Urothelium cell line (cell line): ENCODE measurements at places on chromosomes 1 and 21.
A peak's percentile ranks its signal among the peaks of the same experiment; 100 is the strongest.

DNA sequence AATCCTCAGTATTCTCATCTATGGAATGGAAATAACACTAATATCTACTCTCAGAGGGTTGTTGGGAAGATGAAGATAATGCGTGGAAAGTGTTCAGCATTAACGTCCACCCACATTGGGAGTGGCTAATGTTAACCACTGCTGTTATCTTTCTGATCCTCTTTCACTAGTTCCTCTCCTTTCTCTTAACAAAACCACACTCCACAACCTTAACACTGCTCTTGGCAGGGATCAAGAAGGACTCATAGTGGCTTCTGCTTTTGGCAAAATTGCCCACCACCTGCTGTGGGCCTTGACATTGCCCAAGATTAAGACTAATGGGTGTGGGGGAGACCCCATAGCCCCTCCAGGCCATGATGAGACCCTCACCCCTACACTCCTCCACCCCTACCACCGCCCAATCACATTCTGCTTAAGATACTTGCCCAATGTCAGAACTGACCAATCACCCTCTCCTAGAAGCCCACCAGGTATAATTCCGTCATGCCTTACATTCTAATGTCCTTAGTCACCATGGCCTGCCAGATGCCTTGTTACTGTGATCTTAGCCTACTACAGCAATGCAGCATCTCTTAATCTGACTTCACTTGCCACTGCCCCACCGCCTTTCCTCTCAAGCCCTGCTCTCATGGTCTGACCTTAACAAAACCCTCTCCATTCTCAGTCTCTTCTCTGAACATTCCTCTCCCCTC is 27.1 kb downstream of the DHCR24 start:
- DNase-seq = no peak

GRCh38 chr1:112672842-112673241 is 1.6 kb upstream of the MOV10 start:
- no peak for DNase-seq

GRCh38 chr1:162590101-162590500 is 28.6 kb downstream of the UAP1 start:
- no peak for DNase-seq

DNA sequence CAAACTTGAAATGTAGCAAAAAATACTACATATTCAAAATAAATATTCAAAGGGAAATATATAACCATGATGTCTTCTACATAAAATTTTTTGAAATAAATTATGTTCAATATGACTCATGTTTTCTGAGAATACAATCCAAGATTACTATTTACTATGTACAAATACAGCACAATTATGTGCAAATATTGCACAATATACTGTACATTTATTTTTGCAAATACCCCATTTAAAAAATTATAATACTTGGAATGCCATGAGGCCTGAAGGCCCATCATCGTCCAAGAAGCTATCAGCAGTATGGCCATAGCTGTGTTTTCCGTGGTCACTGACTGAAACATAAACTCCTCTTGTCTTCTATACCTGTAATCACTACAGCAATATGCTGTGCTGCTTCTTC is 12.3 kb downstream of the CCDC181 start:
- no peak for DNase-seq

DNA sequence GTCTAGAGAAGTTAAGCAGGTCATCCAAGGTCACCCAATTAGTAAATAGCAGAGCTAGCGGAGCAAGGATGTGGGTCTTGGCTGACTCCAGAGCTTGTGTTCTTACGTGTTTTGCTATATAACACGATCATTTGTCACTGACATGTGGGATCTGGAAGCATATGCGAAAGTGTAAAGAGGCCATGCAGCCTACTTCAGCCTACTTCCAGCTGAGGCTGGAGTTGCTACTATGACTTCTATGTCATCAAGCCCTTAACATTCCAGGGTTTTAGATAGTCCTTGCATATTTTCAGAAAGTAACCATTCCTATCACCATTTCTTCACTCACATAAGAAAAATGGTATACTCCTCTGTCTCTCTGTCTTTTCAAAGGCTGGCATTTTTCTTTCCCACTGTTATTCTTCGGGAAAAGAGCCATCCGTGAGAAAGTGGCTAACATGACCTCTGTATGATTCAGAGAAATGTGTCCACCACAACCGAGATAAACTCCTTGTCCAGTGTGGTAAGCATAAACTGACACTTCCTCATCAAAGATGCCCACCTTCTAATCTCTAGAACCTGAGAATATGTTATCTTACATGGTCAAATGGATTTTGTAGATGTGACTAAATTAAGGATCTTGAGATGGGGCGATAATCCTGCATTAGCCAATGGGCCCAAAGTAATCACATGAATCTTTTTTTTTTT is 24.0 kb upstream of the ABL2 start:
- no peak for DNase-seq

- DNase-seq = no peak
Measured at GRCh38 chr1:169890761-169891538, 2.7 kb downstream of the SCYL3 start.

GRCh38 chr1:220462752-220463151 is 65.2 kb upstream of the MARK1 start:
- no peak for DNase-seq

DNA sequence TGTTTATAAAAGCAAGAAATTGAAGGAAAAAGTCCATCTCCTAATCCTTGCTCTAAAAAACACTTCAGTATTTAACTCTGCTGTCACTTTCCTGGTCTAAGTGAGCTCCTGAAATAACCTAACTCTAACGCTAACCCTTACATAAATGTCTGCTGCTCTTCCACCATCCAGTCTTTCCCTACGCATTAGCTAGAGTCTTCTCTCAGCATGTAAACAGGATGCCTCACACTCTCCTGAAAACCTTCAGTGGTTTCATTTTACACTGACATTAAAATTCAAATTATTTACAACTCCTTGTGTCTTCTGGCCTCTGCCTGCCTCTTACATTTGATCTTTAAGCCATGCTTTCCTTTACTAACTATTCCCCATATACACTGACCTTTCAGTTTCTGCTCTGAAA is 697.6 kb upstream of the CXADR start:
- DNase-seq = no peak

GRCh38 chr1:115827452-115828044 is 13.4 kb downstream of the NHLH2 start:
- no peak for DNase-seq

GRCh38 chr1:40599926-40600325 is 65.6 kb downstream of the RIMS3 start:
- DNase-seq = no peak

- DNase-seq = peak; percentile 9
Measured at GRCh38 chr1:71222668-71223067, 141.8 kb upstream of the ZRANB2 start.

DNA sequence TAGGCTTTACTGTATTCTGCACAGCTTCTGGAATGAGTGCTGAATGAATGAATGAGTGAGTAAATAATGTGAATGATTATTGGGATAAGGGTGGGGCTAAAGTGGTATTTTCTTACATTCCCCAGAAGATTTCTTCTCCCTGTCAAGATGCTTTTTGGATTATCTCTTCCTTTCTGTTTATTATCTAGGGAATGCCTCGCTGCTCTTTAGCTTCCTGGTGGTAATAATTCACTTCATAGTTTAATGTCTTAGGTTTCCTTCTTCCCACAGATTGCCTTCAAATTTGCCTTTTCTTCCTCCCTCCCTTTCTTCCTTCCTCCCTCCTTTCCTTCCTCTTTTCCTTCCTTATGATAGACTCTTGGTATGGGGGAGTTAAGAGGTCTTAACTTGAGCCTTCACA is 24.0 kb downstream of the DDR2 start:
- DNase-seq = no peak

DNA sequence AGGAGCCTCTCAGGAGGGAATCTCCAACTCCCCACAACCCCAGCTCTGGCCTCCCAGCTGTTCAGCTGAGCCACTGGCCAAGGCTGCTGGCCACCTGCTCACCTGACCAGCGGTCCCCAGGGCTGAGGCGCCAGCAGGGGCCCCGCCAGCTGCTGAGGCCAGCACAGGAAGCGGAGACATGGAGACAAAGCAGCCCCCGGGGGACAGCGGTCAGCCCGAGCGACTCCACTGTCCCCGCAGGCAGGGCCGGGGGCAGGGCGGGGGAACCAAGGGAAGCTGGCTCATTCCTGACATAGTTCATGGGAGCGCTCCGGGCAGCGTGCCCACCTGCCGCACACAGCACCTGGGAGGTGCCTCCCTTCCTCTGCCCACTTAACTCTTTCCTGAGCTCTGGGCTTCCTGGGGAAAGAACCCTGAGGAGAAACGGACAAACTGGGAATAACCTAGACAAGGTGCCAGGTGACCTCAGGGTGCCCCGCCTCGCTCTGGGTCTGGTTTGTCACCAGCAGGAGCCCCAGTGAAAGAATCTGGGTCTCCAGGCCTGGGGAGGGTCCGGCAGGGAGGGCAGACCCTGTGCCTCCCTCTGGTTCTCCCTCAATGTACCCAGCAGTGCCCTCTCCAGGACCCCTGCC is 10.7 kb downstream of the EPHA2 start:
- DNase-seq = peak; percentile 80

DNA sequence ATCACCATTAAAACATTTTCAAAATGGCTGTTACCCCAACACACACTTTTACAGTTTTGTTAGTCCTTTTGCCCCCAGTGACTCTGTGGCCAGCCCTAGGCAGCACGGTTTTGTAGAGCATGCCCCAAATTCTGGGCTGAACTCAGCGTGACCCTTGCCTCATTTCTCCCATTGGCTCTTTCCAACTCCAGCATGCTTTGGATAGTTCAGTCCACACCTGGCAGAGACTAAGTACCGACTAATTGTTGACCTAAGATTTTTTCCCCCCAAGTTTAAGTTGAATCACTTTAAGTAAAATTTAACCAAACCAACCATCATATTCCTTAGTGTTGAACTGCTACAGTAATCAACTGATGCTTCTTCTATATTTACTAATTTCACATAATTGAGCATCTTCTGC is 62.4 kb upstream of the LRRC8B start:
- DNase-seq = no peak

DNA sequence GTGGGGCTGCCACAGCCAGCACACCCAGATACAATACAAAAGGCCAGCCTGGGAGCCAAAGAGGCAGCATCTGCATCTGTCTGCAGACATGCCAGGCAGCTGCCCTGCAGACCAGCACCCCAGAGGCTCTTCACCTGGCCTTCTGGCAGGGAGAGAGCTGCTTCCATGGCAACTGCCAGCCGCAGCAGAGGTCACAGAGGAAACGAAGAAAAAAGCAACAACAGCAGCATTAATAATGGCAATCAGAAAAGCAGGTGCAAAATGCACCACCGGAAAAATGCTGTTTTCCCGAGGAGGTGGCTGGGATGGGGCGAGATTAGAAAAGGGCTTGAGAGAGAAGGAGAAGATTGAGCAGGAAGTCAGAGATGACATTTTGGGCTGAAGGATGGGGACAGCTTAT is 309.5 kb downstream of the PCP4 start:
- no peak for DNase-seq

DNA sequence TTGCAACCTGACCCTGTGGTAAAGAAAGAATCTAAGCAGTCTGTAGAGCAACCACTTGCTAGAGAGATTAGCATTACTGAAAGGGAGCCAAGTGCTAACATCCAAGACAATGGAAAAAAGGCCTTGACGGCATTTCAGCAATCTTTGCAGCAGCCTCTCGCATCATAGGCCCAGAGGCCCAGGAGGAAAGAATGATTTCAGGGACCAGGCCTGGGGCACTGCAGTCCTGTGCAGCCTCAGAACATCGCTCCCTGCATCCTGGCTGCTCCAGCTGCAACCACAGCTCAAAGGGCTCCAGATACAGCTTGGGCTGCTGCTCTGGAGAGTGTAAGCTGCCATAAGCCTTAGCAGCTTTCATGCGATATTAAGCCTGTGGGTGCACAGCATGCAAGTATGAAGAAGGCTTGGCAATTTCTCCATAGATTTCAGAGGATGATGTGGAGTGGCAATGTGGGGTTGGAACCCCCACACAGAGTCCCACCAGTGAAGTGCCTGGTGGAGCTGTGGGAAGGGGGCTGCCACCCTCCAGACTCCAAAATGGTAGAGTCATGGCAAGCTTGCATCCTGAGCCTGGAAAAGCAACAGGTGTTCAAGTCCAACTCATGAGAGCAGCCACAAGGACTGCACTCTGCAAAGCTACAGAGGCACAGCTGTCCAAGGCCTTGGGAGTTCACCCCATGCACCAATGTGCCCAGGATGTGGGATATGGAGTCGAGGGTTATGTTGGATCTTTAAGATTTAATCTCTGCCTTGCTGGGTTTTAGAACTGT is 110.6 kb upstream of the HMGB4 start:
- no peak for DNase-seq

- no peak for DNase-seq
Measured at GRCh38 chr1:219333626-219334025, 159.9 kb downstream of the LYPLAL1 start.

DNA sequence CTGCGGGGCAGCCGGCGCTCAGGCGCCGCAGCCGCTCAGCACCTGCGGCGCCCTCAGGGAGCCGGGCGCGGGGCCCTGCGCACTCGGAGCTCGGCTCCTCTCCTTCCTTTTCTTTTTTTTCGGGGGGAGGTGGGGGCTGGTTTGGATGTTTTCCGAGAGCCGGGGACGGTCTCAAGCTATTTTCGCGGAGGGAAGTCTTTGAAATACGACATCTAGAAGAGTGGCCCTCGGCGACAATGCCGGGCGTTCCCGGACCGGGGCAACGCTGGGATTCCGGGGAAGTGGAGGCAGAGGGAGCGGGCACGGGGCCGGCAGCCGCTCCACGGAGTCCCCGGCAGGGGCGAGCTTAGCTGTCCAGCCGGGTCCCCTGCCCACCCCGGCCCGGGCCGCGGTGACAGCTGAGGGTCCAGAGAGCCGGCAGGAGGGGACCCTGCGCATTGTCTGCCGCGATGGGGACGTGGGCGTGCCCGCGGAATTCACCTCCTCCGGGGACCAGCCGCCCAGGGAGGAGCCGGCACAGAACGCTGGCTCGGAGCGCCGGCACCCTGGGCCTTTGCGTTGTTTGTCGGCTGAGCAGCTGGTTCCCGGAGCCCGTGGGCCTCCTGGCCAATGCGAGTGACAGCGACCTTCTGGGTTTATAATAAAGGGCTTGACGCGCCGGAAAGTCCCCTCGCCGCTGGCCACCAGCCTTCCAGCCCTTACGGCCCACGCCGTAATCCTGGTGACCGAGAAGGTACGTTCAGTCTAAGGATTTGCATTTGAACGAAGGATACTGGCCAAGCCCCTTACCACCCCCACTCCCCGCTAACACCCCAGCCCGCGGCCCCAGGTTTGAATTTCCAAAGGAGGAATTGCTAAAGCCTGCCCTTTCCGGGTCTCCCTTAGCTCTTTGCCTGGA is 582 bp downstream of the SLC37A1 start:
- DNase-seq = peak; percentile 37

DNA sequence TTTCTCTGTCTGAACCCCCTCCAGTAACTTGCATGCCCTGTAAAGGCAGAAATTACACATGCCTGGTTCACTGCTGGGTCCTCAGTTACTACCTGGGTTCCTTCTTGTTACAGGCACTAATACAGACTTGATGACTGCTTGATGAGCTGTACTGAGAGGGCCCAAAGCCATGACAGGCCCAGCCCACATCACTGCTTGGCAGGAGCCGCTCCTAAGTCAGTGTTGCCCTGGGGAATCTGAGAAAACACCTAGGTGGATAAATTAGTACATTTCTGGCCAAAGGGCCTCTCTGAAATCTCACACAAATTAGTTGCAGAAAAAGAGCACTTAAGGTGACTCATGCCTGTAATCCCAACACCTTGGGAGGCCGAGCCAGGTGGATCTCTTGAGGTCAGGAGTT is 37.8 kb upstream of the IRF2BP2 start:
- no peak for DNase-seq
